ENCODE measurements at places on chromosomes 12 and 14.

DNA sequence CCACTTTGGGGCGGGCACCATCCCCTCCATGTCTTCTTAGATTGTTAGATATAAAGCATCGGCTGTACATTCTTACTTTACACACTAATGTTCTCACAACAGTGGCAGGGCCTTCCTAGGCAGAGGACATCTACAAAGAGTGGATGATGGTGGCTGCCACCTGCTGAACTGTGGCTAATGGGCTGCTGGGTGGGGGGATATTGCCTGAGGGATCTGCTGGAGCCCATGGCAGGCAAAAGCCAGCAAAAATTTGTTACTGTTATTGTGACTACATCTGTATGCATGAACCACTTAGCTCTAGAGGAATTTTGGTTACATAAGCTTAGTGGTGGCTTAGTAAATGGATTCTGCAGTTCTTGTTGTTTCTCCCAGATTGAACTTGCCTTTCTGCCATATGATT lies 52.6 kb downstream of the DIP2B start:
- no peak for DNase-seq

DNA sequence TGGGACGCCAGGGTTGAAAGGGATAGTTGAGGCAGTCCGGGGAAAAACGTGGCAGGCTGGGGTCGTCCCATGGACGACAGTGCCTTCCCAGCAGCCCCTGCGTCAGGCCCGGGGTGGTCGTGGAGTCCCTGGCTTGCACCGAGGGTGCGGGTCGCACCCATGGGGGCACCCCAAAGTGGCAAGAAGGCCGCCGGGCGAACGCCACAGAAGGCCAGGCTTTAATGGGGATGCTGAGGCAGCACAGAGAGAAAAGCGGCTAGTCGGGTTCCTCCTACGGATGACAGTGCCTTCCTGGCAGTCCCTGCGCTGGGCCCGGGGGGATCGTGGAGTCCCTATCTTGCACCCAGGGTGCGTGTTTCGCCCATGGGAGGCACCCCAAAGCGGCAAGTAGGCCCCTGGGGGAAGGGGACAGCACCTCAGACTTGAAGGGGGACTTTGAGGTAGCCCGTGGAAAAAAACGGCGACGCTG lies 158.6 kb upstream of the ALG10B start:
- no peak for DNase-seq

GRCh38 chr14:61355892-61356325 lies 34.5 kb downstream of the PRKCH start:
- no peak for DNase-seq

DNA sequence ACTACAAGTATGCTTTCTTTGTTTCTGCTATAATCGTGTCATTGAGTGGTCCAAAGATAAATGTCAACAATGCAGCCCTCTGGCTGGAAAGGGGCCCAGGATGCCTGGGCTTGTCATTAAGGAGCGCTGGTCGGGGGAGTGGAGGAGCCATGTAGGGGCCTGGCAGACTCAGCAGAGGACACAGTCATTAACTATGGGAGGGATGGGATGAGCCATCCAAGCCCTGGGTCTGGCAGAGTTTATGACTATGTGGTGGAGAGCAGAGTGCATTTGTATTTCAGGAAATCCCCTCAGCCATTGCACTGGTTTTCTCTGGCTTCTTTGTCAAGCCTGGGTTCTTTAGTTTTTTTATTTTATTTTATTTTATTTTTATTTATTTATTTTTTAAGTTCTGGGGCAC lies 243.1 kb downstream of the C12orf75 start:
- no peak for DNase-seq

GRCh38 chr14:25696176-25696575 lies 646.2 kb upstream of the STXBP6 start:
- DNase-seq: no peak

DNA sequence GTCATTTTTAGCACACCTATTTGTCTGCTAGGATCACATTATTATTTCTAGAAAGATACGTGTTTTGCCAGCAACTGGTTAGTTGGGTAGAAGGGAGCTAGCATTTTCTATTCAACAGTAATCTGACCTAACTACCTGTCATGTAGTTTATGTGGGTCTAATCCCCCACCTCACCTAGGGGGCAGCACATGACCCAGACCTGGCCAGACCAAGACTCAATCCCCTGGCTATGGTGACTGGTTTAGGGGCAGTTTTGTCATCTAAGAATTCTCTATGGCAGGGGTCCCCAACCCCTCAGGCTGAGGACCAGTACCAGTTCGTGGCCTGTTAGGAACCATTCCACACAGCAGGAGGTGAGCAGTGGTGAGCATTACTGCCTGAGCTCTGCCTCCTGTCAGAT lies 29.5 kb upstream of the EVL start:
- DNase-seq: no peak

- no peak for DNase-seq
These were observed 15.4 kb upstream of the ANKLE2 start for GRCh38 chr12:132776816-132777568.

GRCh38 chr12:43578782-43579181 lies 26.8 kb upstream of the ADAMTS20 start:
- no peak for DNase-seq

DNA sequence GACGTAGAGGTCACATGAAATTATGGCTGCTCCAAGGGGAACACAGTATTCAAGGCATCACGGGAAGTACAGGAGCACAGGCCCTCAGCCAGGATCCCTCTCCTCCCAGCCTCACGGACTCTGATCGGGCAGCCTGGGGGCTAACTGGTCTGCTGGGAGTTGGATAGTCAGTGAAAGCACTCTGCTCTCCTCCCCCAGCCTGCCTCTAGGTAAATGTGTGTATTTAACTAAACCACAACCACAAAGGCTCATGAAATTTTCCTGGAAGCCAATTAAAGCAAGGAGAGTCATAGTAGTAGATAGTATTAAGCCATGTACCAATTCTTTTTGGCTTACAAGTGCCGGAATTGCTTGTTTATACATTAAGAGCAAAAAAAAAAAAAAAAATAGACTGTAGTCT lies 254.3 kb downstream of the MSRB3 start:
- no peak for DNase-seq

- DNase-seq: no peak
These were observed 10.3 kb upstream of the FERMT2 start for GRCh38 chr14:52961060-52961639.

DNA sequence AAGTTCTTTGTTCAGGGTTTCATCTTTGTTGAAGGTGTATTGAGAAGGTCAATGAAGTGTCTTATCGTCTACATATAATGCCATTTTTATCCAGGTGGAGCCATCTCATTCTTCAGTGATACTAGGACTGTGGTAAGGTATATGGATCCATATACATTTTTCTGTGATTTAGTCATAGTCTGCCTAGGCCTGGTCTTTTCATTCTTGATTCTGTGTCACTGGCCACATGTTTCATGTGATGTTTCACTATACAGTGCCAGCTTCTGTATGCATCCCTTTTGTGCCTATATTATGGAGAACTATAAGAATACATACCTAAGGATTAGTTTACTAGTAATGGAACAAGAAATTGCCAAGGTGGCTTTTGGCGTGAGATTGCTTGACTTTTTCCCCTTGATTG lies 40.5 kb downstream of the VEZT start:
- DNase-seq: no peak

GRCh38 chr12:102958073-102958829 lies 777 bp downstream of the ASCL1 start:
- DNase-seq: no peak

- no peak for DNase-seq
These were observed 2.7 kb upstream of the RABGGTA start for GRCh38 chr14:24274101-24274543.

GRCh38 chr12:19988459-19988873 lies 379.9 kb upstream of the PDE3A start:
- no peak for DNase-seq

DNA sequence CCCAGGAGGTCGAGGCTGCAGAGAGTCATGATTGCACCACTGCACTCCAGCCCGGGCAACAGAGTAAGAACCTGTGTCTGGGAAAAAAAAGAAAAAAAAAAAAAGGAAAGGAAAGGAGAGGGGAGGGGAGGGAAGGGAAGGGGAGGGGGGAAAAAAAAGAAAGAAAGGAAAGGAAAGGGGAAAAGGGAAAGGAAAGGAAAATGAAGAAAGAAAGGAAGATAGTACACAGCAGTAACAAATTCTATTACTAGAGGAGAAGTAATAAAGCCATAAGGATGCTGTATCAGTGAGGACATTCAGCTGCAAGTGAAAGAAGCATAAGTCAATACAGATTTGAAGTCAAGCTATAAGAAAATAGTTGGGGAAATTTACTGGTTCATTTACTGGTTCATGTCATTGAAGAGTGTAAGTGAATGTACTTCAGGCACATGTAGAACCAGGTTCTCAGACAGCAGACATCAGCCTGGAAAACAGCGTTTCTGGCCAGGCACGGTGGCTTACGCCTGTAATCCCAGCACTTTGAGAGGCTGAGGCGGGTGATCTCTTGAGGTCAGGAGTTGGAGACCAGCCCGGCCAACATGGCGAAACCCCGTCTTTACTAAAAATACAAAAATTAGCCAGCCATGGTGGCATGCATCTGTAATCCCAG lies 37.4 kb downstream of the NDUFA12 start:
- no peak for DNase-seq

DNA sequence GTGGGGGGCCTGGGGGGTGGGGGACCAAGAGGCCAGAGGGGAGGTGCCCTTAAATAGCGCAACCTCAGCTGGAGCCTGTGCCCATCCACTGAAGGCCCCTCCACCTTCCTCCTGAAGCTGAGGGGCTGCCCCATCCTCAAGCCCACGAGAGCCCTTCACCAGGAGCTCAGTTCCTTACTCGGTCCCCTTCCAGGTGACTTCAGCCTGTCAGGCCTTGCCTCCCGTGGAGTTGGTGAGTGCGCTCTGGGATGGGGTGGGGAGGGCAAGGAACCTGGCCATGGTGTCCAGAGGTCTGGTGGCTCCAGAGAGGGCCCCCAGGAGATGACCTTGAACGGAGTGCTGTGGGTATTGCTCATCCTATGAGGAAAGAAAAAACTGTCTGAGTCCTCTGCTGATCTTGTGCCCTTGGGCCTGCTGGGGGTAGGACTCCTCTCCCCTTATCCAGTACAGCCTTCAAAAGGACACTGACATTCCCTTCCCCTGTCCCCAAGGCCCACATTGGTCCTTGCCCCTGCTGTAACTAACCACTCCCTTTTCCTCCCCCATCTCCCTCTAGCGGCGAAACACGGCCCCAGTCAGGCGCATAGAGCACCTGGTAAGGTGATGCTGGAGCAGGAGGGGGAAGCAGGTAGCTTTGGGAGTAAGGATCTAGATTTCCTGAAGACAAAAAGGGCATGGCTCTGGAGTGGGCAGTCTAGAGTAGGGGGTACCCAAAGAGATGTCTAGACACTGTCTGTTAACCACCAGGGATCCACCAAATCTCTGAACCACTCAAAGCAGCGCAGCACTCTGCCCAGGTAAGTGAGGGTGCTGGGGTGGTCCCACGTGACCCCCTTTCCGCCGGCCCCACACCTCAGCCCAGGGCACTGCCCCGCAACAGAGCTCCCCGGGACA lies 3.6 kb downstream of the TNS2 start:
- DNase-seq: no peak

DNA sequence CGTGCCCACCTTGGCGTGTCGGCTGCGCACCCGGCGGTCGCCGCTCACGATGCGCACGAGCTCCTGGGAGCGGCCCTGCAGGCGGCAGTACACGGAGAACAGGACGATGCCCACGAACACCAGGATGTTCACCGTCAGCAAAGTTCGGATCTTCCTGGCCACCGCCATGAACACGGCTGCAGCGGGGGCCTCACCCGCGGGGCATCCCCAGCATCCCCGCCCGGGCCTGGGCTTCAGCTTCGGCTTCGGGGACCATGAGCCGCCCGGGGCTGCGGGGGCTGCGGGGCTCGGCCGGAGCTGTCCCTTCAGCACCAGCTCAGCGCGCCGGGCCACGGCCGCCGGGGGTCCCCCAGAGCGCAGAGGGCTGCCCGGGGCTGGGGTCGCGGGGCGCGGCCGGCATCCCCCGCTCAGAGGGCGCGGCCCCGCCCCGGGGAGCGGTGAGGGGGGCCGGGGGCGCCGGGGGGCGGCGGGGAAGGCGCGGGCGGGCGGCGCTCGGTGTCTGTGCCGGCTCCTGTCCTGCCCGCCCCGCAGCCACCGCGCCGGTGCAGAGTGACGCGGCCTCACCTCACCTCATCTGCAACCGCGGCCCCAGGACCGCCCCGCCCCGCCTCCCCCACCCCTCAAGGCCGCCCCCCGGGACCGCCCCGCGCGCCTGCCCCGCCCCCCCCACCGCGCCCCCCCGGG lies at the start of gene GALNT9:
TSS of gene GALNT9 (minus strand) at position 554 of the 684 bp plus-strand sequence. CDS start at position 168, 386 bp downstream.
- no peak for DNase-seq

DNA sequence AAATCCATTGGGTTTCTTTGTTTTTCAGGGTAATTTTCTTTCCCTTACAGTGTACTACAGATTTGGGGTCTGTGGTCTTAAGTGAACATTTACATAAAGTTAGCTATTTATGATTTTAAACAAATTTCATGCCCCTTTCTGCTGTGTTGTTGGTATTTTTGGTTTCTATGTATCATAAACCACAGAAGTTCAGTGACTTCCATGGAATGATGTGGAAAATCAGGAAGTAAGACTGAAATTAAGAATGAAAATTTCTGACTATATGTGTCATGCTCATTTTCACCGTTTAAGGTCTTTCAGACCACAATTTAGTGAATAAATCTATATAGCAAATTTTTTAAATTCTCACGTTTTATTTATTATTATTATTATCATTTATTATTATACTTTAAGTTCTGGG lies 31.7 kb downstream of the ETV6 start:
- DNase-seq: no peak

DNA sequence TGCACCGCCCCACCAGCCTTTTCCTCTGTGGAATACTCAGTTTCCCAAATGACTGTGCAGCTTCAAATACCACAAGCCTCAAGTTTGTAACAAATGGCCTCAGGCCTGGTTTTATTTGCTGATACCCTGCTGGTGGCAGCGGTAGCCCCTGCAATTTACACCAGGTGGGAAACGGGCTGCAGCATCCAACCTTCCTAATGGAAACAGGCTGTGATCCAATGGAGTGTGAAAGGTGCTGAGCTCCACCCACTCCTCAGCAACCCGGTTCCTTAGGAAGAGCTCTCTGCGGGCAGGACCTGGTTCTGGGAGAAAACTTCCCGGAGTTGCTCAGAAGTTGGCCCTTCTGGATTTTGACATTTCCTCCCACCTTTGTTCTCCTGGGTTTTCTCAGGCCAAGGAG lies 41.7 kb upstream of the LTA4H start:
- DNase-seq: no peak

- no peak for DNase-seq
These were observed 5.1 kb downstream of the CLMN start for GRCh38 chr14:95314609-95315008.
